ENCODE measurements at places on chromosomes 7 and 10.

DNA sequence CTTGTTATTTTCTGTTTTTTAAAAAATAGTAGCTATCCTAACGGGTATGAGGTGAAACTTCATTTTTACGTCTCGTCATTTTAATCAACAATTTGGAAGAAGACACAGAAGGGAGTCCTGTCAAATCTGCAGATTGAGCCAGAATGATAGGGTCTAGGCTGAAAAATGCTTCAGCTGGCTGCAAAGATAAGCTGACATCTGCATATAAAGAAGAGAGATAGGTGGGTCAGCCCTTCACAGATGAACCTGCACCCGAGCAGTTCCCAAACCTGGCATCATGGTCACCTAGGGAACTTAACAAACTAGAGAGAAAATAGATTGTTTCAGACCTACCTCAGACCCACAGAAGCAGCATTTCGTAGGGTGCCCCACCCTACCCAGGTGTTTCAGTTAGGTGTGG lies 35.2 kb upstream of the BMPR1A start:
- no peak for DNase-seq

DNA sequence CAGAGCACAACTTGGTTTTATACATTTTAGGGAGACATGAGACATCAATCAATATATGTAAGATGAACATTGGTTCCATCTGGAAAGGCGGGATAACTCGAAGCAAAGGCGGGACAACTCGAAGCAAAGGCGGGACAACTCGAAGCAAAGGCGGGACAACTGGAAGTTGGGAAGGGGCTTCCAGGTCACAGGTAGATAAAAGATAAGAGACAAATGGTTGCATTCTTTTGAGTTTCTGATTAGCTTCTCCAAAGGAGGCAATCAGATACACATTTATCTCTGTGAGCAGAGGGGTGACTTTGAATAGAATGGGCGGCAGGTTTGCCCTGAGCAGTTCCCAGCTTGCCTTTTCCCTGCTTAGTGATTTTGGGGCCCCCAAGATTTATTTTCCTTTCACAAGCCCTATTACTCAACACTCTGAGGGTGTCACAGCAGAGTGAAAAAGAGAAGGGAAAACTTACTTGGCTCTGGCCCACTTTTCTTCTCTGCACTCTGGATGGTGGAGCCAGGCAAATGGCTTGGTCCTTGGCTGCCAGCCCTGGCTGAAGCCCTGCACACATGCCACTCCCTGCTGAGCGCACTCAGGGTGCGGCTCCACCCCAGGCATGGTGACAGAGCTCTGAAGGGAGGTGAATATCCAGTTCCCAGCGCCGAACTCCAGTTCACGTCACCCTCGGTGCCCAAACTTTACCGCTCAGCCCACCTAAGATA lies 46.7 kb downstream of the PARD3 start:
- no peak for DNase-seq

DNA sequence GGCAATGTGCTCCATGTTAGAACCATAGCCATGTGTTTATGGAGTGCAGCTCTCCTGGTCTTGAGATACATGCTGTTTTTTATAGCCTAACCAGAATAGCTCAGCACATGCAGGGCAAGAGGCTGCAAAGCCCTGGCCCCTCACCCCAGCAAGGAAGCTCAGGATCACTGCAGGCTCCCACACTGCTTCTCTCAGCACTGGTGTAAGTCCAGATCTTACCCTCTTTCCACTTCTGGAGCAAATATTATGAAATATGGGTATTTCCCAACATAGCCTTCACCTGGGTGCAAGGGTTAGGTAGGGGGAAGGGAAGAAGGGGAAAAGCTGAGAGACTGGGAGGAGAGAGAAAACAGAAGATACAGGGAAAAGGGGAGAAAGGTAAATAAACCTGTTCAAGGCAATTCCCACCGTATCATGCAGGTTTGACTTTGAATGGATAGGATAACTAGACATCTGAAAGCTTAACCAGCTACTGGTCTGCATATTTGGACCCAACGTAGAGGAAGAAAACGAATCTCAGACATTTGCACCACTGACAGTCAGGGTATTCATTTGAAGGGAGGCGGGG lies 19.7 kb downstream of the SKIDA1 start:
- no peak for DNase-seq

- DNase-seq = no peak
These were observed 14.9 kb upstream of the CCDC3 start for GRCh38 chr10:13016426-13016825.

DNA sequence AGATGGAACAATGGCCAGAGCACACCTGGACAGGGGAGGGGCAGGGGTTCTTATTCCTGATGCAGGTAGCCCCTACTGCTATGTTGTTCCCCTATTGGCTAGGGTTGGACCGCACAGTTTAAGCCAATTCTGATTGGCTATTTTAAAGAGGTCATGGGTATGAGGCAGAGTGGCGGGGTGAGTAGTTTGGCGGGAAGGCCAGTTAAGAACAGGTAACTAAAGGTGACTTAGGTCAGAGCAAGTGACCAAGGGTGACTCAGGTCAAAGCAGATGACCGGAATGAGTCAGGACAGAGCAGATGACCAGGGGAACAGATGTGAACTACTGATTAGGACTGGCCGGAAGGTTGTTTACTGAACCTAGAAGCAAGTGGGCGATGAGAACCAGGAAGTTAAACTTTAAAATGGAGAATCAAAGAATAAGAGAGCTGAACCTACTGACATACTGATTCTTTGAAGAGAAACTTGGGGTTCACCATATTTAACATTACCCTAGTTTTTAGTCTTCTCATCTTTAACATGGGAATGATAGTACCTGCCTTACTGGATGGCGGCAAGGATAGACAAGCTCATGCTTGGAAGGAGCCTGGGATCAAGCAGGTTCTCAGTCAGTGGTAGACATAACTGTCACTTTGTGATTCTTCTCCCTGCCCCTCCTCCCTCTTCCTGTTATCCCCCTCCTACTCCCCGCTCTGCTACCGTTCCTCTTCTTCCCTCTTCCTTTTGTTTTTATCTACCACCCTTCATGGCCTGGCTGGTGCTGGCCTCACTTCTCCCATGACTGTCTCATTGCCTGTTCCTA lies 55.0 kb downstream of the CCNY start:
- no peak for DNase-seq

DNA sequence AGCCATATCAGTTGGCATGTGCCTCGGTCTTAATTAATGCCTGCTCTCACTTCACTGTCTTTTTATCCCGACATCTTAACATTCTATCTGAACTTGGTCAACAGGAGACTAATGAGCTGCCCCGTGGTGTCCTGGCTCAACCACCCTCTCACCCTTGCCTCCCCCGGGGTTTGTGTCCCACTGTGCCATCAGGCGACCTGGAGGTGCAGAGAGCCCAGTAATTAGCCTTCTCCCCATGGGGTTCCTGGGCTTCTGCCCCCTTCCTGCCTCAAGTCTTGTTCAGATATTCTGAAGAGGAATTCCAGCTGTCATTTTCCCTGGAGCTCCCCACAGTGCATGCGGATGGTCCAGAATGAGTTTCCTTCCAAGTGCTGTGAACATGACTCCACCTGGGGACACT lies 10.1 kb upstream of the JAKMIP3 start:
- no peak for DNase-seq

GRCh38 chr10:31587691-31588090 lies 268.7 kb downstream of the ZEB1 start:
- DNase-seq = no peak

DNA sequence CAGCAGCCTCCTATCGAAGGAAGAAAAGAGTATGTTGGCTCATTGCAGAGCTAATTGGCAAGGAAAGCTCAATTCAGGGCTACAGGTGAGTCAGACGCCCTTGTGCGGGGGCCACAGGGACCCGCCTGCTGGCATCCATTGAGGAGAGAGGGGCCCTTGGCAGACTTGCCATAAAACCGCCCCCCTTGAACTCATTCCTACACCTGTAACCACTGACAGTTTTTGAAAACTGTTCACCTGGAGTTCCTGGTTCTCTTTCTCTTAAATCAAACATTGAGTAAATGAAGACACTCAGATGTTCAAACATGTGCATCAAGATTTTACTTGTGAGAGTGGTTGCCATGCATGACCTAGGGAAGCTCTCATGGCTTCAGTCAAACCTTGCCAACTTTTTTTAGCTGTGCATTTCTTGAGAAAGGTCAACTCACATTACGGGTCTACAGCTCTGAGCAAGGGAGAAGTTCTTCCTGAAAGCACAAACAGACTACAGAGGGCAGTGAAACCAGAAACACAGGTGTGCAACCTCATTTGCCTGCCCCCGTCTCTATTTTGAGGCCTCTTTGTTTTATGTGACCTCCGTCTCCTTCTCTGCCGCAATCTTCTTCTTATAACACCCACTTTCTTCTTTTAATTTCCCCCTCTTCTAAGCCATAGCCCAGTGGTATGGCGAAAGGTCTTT lies 87.8 kb downstream of the TBXAS1 start:
- no peak for DNase-seq

- no peak for DNase-seq
These were observed 8.1 kb downstream of the HHEX start for GRCh38 chr10:92697663-92698511.

DNA sequence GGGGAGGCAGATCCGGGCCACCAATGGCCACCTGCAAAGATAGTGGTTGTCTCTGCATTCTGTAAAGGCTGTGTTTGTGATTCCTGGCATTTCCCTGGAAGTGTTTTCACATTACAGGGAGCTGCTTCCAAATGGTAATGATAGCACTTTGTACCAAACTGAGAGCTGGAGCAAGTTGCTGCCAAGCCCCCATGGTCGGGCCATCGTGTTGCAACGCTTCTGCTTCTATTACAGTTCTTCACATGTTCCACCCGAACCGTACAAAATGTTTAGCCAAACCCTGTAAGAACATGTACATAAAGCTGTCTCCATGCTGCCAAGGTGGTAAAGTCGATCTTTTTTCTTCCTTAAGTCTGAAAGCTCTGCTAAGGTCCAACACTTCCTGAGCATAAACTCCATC lies 397.7 kb upstream of the NFE2L3 start:
- no peak for DNase-seq

DNA sequence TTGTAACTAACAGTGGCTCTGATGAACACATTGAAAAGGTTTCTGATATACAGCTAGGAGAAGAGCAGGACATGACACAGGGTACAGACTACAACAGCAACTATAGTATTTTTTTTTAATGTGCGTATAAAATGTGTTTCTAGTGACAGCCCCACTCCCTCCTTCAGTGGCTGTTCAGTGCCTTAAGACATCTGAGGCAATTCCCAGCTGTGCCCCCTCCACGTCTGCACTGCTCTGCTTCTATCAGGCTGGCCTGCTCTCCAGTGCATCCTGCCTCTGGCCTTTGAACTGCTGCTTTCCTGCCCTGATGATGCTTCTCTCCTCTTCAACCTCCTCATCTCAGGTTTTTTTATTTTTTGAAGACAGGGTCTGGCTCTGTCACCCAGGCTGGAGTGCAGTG lies 111.2 kb downstream of the SPAG6 start:
- no peak for DNase-seq

DNA sequence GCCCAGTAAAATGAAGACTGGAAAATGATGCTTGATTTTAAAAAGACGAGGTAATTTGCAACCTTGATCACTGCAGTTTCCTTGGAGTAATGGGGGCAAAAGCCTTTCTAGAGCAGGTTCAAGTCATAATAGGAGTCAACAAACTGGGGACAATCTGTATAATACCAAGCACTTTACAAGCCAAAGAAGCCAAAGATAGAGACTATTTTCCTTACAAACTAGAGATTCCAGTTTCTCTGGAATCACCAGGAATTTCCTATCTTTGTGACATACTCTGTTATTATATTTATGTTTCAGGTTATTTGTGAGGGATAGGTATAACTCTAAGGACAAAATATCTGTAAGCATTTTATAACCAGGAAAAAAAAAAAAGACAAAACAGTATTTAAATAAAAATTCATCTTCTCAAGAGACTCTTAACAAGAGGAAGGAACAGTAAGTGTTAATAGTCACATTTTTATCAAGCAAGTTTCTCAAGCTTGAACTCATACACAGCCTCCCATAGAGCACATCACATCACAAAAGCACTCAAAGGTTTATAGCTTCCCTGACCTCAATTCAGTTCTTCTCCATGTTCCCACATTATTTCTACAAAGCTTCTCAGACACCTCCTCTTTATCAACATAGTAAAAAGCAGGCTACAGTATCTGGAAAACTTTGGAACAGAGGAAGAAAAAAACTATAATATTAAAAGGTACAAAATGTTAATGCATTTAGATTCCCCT lies 18.9 kb downstream of the JMJD1C start:
- no peak for DNase-seq

DNA sequence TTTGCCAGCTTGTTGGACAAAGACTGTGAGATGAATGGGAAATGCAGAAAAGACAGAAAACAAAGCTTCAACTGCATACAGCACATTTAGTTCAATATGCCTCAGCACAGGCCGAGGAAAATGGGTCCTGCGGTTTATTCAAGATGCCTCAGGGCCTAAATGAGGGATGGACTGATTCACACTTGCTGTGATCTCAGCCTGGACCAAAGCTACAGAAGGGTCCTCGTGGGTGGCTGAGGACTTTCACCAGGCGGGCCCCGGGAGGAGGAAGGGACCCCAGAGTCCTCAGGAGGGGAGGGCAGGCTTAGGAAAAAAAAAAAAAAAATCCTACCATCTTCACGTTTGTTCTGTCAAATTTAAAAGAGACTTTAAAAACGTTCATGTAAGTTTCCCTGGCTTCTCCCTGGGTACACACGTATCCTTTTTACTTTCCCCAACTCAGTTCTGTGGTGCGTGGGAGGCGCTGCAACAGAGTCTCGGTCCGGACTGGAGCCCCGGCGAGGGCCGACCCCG lies 624 bp upstream of the ZNF783 start:
- peak; percentile 54 for DNase-seq

DNA sequence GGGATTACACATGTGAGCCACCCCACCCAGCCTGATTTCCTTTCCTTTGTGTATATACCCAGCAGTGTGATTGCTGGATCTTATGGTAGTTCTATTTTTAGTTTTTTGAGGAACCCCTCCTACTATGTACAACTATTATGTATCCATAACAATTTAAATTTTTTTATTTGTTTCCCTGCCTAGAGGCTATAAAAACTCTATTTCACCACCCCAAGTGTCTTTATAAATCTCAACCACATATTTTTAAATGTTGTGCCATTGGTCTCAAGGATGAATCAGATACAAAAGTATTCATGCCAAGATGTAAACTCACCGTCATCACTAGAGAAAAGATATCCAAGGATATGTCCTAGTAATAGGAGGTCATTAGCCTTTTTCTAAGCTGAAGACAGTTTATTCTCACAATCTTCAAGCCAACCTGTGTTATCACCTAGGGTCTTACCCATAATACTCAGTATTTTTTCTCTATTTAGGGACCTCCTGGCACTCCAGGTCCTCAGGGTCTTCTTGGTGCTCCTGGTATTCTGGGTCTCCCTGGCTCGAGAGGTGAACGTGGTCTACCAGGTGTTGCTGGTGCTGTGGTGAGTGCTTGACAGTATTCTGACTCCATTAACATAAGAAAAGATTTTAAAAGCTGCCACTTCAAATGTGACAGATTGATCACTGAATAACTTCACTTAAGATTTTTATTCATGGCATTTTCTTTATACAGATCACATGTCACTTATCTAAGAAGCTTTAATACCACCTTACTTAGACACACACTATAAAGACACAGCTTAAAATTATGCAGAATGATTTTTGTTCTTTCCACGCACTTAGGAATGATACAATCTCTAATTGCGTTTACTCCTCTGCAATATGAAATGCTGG lies 29.4 kb downstream of the COL1A2 start:
- DNase-seq = no peak

Measured in HAP-1 (cell line).